ENCODE measurements at places on chromosomes 11 and 22.

- DNase-seq: no peak
These were observed 326.3 kb downstream of the ETS1 start for GRCh38 chr11:128261011-128261421.

DNA sequence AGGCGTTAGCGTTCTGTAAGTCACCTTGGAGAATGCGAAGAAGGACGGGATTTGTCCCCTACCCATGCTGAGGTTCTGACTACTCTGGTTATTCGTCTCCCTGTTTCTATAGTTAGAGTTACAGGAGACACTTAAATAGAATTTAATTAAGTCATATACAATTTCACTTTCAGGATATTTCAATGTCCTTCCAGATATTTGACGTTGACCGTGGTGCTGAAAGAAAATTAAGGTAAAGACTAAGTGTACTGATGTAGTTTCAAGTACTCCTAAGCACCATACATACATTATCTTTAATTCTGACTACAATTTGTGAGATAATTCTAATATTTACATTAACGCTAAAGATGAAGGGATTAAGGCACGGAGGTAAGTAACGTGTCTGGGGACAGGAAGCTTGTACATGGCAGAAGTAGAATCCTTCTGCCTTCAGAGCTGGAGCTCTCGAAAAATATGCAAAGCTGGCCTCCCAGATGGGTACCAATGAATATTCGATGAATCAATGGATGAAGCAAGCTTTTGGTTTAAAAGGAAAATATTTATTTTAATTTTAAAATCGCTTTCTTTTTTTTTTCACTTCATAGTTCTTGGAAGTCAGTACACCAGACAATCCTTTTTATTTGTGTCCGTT is 539 bp upstream of the SLC36A4 start:
- no peak for DNase-seq

DNA sequence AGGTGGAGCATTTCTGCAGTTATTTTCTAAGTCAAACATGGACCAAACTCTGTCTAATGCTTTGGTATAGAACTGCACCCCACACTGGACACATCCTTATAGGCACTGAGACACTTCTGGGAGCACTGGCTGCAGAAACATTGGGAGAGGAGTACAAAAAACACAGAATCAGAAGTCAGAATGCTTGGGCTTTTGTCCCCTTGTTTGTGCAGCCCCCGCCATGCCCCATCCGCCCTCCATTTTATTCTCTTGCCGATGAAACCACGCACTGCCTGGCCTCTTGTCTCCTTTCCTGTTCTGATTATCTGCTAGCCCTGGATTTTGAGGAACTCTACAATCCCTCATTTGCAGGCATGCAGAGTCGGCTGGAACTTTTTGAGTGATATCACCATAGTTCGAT is 1201.2 kb downstream of the TBC1D22A start:
- no peak for DNase-seq

GRCh38 chr11:16857186-16857585 is 118.7 kb downstream of the C11orf58 start:
- peak; percentile 57 for DNase-seq

- DNase-seq: peak; percentile 96
These were observed 22.7 kb upstream of the P2RY2 start for GRCh38 chr11:73195191-73196007.

GRCh38 chr22:20123366-20124082 is 6.5 kb upstream of the TRMT2A start:
- no peak for DNase-seq

DNA sequence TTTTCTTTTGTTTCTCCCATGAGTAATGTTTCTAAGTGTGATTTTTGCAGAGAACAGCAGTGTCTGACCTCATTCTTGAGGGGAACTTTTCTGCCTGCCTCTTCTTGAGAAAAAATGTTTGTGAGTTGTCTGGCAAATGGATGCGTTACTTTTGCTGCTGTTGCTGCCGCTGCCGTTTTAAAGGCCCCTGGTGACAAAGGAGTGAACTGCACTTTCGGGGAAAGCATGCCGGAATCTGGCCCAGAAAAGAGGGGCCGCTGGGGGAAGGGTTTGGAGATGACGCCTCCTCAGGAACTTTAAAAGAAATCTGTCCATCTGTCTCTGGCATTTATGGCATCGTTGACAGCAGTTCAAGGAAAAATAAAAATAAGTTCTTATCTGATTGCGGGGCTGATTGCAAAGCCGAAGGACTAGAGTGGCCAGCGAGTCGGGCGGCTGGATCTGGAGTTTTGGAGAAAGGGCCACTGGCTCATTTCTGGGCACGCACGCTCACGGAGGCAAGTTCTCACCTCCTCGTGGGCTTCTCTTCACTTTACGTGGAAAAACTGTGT is 16.5 kb downstream of the ZBTB16 start:
- DNase-seq: peak; percentile 83

GRCh38 chr11:110367571-110367970 is 62.2 kb upstream of the FDX1 start:
- no peak for DNase-seq

GRCh38 chr11:10382518-10382917 is 72.5 kb upstream of the AMPD3 start:
- no peak for DNase-seq

DNA sequence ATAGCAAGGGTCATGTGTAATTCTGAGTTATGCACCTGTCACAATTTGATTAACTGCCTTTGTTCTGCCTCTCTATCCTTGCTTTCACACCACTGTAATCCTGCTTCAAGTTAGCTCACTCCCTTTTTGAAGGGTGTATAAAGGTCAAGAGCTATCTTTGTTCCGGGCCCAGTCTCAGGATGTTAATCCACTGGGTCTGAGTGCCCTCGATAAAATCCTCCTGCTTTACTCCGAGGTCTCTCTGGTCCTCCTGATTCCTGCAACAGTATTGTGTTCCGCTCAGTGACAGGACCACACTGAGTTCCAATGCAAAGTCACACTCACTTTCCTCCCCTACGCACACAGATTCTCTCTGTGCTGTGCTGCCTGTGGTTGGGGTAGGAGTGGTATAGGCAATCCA is 186.5 kb downstream of the DYNC2H1 start:
- DNase-seq: no peak

GRCh38 chr22:45441138-45441537 is 27.6 kb downstream of the RIBC2 start:
- peak; percentile 82 for DNase-seq

- DNase-seq: no peak
These were observed 8.5 kb downstream of the NTM start for GRCh38 chr11:131378931-131379330.

- no peak for DNase-seq
These were observed 376.5 kb downstream of the NXPE2 start for GRCh38 chr11:115054570-115055538.

DNA sequence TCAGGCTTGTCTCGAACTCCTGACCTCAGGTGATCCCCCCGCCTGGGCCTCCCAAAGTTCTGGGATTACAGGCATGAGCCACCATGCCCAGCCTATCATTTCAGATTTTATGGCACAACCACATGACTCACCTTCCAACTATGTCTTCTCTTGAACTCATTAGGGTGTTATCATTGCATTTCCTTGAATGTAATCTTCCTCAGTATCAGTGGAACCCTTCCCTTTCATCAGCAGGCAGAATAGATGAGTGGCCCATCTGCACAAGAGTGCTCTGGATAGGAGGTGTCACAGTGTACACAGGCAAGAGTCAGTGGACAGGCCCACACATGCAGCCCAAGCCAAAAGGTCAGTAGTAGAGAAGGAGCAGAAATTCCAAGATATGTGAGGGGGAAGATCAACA is 29.1 kb upstream of the AQP11 start:
- DNase-seq: peak; percentile 71

GRCh38 chr11:898143-898511 is 12.5 kb downstream of the CHID1 start:
- DNase-seq: no peak

DNA sequence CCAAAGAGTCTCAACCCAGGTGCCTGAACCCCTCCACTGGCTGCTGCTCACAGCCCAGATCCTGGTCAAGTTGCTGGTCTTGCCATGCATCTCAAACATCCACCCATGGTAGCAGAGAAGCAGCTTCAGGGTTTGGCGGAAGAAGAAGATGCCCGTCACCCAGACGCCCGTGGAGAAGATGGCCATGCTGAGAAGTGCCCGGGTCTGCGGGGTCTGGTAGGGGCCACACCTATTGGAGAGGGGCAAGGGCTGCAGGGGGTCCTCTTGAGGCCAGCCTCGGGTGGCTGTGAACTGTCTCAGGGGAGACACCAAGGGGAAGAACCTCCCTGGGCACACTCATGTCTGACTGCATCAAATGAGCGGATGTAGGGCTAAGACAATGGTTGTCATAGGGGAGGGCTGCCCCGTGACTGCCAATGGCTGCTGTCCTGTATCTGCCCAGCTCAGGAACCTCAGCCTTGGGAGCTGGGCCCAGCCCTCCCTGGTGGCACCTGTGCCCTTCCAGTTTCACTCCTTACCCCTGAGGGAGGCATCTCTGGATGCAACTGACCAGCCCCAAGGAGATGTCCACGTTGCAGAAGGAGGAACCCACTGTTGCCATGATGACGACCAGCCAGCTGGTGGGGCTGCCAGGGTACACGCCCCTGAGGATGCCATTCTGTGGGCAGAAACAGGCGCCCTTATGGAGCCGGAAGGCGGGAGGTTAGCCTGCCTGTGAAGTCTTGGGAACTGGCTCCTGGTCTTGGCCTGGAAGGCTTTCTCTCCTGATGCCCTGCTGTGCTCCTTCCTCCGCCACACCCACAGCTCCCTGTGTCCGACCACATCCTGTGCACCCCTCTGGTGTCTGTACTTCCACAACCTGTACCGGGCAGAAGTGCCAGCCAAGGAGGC is 1.2 kb downstream of the CPT1B start:
- no peak for DNase-seq

DNA sequence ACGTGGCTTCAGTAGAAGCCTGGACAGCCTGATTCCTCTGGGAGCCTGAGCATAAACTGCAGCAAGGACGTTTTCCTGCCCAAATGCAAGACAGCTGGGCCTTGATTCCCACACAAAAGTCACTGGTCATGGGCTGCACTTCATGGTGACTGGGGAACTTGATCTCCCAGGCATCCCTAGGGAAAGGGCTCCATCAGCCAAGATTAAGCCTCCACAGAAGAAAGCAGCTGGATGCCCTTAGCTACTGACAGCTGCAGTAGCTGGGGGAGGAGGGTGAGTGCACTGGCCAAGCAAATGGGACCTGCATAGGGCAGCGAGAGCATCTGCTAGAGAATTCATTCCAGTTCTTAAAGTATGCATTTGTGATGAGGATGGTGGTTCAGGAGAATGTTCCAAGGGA is 267.4 kb upstream of the ISX start:
- DNase-seq: no peak

GRCh38 chr22:48333323-48333763 is 1494.3 kb downstream of the BRD1 start:
- no peak for DNase-seq

- DNase-seq: no peak
These were observed 96.5 kb downstream of the LUZP2 start for GRCh38 chr11:24593332-24593731.

DNA sequence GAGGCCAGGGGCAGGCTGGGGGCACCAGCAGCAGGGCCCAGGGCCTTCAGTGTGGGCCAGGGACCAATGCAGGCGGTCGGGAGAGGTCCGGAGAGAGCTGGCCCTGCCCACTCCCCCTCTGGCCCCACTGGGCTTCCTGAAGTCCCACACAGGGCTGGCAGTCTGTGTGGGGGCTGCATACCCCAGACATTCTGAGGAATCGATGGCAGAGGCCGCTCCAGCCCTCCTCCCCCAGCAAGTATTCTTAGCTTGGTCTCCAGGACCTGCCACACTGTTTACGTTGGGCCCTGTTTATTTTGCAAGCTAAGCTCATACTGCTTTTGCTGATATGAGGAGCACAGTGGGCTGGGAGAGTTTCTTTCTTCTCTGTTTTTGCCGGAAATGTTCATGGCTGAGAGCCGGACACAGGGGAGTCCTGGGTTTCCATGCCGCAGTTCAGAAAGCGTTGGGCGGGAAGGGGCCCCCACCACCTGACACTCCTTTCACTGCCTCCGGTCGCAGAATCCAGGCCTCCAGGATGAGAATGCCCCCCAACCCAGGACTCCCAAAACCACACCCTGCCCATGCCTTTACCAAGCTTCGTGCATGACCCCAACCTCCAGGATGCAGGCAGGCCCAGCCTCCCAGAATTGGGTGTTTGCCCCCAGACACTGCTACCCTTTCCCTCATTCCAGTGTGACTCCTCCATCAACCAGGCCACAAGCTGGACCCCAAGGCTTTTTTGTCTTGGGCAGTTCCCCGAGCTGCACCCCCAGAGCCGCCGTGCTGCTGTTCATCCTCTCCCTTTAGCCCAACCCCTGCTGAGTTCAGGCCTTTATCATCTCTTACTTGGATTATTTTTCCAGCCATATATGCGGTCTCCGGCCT is 81.8 kb upstream of the KCNQ1OT1 start:
- DNase-seq: peak; percentile 40

DNA sequence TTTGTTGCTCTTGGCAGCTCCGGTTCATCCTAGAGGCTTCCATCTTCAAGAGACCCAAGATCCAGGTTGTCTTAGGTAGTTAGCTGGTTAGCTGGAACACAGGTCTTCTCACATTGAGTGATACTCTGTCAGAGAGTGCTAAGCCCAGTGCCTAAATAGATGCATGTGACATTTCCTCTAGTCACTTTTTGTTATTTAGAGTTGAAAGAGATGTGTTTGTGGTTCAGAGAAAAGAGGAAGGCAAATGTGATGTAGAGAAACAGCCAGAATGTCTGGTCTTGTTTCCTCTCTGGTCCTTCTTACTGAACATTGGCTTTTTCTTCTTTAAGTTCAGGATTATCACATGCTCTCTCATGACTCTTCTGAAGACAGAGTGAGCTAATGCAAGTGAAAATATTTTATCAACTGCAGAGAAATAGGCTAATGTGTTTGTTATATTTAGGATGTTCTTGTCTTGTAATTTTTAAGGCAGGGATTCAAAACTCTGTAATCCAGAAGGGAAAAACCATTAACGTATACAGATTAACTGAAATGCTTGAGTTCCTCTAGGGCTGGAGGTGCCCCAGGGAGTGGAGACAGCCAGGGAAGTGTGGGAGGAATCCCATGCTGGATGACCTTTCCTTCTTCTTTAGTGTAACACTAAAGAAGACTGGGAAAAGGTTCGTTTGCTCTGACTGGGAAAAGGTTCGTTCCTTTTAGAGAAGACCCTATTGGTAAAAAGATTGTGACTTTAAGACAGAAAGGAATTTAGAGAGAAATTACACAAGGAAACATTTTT is 75.4 kb downstream of the SWAP70 start:
- no peak for DNase-seq

- no peak for DNase-seq
These were observed 85.1 kb upstream of the BLID start for GRCh38 chr11:122201106-122201505.

DNA sequence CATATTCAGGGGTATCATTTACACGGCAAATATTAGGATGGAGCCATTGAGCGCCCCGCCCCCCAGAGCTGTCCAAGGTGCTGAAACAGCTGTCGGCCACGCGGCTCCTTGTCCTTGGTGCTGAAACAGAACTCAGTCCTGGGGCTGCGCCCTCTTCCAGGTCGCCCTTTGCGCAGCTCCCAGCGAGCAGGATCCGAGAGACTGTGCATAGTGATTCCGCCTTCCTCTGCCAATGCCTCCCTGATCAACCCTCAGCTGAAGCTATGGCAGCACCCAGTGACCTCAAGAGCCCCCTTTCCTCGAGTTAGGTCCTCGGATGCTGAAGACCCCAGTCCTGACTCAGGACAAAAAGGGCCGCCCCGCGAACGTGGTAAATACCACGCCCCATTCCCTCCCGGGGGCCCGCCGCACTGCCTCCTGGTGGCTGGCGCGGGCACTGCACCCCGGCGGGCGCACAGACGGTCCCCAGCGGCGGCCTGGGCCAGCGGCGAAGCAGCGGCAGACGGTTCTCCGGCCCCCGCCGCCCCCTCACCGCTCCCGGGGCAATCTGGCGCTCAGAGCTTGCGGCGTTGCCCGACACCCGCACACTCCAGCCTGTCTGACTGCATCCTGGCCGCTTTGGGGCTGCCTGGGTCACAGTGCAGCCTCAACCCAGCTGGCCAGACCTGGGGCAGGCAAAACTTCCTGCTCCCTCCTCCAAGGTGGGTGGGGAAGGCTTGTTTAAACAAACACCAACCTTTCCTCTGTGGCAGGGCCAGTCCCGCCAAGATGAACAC is 13.4 kb downstream of the SYT7 start:
- peak; percentile 94 for DNase-seq
